Activated CD8-positive, alpha-beta memory T cell treated with anti-CD3 and anti-CD28 coated beads, Interleukin-2, amount 10 ng/mL, durations not matched to agents 7 days and 5 days (primary cell): ENCODE measurements at places on chromosomes 6 and 20. TPM values are rescaled to one million over a fixed set of nuclear protein-coding genes. Genes with fewer than 3 reads are reported as not detected.
A peak's percentile ranks its signal among the peaks of the same experiment; 100 is the strongest.

- peak; percentile 46 for DNase-seq
Measured at GRCh38 chr6:73704260-73704659, 8.3 kb downstream of the CD109 start.

DNA sequence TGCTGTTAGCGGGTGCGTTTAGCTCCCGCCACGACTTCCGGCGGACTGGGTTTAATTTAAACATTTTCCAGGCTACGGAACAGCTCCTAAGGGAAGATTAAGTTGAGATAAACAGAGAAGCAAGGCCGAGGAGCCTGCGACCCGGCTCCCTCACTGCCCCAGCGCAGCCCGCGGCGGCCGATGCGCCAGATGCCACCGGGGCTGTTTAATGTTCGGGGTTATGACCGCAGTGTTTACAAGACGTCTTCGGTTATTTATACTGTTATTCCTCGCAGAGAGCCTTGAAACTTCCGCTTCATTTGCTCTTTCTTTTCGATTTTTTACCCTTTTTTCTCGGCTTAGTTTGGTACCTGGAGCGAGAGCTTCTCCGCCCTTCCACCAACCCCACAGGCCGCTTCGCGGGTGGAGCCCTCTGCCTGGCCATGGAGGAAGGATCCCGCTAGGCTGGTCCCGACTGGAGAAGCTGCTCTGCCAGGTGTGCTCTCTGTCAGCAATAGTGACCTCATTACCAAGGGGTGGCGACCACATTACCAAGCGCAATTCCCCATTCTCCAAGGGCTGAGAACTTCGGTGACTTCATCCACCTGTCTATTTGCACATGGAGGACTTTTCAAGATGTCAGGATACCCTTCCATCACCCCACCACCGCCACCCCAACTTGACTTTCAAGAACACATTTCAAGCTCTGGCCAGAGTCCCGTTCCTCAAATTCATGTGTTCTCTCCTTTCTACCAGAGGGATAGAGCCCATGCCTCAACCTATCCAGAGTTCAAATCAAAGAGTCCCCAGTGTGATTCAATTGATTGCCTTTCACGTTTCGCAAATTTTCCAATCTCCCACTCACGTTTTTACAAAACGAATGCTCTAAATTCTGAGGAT is 4.1 kb downstream of the TCF21 start:
- DNase-seq = no peak

- no peak for DNase-seq
Measured at GRCh38 chr6:8645212-8645611, 209.9 kb upstream of the SLC35B3 start.

- no peak for DNase-seq
Measured at GRCh38 chr20:63082939-63083735, 76.4 kb upstream of the BHLHE23 start.

- DNase-seq = no peak
Measured at GRCh38 chr20:46330072-46330763, 21.9 kb upstream of the CDH22 start.

DNA sequence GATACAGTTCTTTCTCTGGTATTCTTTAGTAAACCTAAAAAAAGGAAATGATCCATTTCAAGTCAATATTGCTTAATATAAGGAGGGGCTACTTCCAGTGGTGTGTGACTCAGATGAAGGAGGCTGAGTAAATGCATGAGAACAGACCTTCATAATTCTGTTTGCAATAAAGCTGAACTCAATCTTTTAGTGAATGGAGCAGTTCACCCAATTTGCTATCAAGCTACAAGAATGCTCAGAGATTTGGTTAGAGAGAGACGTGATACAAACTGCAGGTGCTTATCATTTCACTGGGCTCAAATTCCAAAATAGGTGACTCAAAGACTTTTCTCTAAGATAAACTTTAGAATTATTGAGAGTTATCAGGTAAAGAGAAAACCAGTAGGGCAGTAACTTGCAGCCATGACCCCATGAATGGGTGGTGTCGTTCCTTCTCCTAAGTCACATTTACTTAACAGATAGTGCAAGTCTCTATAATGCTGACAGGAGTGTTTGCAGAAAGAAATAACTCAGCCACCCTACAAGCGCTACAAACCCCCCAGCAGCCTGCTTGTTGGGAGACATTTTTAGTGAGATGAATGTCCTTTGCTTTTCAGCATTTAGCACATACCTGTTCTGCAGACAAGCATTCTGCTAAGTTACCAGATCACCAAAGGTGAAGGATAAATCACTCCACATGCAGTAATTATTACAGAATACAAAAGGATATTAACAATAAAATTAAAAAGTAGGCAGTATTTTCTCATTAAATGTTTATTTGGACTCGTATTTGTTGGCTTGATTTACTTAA is 16.4 kb upstream of the BLOC1S5 start:
- no peak for DNase-seq

DNA sequence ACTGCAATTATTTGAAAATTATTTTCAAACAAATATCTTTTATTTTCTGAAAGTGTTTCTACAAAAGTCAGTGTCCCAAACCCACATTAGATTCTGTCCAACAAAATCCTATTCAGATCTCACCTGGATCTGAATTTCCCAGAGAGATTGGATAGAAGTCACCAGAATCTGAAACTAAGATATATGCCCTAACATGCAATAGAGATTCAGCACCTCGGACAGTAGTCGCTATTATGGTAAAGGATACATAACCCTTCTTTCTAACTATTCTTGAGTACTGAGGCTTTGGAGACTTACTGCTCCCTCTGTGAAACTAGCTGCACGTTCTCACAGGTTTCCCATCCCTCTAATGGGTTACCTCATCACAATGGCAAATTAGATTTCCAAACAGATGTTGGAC is 151.4 kb downstream of the ID4 start:
- no peak for DNase-seq

DNA sequence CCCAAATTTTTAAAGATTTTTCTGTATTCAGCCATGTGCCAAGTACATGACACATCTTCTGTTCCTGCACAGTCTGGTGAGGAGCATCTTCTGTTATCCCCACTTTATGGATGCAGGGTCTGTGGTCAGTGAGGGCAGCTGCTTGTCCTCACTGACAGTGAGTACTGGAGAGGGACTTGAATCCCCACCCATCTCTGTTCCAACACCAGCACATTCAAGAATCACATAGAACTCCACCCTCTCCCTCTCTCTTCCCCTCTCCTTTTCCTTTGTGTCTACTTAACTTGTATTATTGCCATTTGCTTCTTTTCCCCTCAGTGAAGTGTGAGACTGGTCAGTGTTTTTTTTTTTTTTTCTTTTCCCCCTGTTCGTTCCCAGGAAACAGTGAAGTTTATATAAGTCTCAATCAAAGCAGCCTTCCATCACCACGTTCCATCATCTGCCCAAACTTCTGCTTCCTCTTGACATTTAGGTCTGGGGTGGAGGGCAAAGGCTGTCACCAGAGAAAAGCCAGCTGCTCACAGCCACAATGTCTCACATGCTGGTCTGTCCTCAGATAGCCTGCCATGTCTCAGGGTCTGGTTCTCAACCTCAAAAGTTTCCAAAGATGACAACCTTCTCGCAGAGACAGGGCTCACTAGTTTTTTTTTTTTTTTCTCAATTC is 110.0 kb upstream of the SSTR4 start:
- no peak for DNase-seq

- no peak for DNase-seq
Measured at GRCh38 chr6:70186461-70186860, 116.4 kb downstream of the COL9A1 start.

DNA sequence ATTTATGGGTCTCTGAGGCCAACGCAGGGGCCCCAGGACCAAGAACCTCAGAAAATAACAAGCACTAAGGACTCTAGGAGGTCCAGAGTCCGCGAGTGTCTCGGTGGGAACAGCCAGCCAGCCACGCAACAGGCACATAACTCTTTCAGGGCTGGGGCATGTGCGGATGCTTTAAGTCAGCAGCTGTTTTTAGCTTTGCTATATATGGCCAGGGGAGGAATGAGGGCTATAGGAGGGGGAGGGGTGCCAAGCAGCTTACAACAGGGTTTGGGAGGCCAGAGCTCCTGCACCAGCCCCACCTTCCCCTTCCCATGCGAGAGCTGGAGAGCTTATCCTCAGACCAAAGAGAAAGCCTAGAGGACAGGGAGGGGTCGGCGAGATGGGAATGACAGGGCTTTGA is 6.2 kb downstream of the JPH2 start:
- DNase-seq = no peak

GRCh38 chr6:113178349-113178748 is 678.8 kb upstream of the MARCKS start:
- DNase-seq = no peak

DNA sequence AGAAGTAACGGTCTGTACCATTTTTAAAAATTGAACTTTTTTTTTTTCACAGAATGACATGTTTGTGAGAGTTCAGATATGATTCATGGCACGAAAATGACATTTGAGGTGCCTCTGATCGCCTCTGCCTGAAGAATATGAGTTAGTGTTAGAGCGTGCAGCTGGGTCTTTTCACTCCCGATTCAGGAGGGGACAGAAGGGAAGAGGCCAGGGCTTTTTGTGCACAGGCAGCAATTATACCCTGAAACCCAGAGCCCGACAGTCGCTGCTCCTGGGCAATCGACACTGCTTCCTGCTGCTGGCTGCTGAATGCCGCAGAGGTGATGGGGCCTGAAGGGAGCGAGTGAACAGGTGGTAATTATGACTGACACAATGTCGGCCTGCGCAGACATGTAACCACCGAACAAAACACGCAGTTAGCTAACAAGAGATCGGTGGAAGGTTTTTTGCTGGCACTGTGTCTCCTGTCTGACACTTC is 652.0 kb upstream of the NOX3 start:
- no peak for DNase-seq

DNA sequence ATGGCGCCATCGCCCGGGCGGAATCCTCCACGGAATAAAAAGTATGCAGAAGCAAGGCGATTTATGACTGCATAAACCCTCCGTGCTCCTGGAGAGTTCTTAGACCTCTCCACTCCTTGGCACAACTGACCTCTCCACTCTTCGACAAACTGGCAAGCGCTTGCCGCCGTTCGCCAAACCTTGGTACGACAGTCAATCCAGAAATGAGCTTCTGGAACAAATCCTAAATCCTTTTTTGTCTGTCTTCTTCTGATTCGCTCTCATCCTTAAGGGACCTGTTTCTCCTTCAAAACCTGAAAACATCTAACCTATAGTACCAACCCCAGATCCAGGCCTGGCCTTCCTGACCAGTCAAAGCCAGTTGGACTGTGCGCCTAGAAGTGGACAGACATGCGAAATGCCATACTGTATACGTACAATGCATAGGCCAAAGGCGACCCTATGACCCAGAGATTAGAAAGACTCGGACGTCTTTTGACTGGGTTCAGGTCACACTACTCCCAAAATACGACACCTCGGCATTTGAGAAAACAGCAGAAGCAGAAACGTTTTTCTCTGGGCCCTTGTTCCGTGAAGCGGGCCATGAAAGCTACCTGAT is 59.4 kb downstream of the TRIM27 start:
- no peak for DNase-seq

DNA sequence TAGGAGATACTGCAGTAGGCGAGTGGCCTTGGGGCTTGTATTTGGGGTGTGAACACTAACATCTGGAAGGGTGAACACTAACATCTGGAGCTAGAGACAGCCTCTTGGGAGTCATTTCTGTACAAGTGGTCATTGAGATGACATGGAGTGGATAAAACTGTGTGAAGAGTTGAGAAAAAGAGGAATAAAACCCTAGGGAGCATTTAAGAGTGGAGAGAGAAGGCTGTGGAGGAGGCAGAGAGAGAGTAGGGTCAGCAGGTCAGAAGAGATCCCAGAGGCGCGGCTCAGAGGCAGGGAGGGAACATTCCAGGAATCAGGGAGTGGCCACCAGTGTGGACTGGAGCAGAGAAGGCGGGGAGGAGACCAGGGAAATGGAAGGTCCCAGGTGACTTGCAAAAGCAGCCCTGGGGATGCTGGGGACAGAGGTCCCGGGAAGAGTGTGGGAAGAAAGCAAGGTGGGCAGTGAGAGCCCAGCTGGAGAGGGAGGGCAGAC is 202.0 kb upstream of the RNF24 start:
- DNase-seq = no peak

- no peak for DNase-seq
Measured at GRCh38 chr6:167442796-167443680, 118.2 kb downstream of the TTLL2 start.

DNA sequence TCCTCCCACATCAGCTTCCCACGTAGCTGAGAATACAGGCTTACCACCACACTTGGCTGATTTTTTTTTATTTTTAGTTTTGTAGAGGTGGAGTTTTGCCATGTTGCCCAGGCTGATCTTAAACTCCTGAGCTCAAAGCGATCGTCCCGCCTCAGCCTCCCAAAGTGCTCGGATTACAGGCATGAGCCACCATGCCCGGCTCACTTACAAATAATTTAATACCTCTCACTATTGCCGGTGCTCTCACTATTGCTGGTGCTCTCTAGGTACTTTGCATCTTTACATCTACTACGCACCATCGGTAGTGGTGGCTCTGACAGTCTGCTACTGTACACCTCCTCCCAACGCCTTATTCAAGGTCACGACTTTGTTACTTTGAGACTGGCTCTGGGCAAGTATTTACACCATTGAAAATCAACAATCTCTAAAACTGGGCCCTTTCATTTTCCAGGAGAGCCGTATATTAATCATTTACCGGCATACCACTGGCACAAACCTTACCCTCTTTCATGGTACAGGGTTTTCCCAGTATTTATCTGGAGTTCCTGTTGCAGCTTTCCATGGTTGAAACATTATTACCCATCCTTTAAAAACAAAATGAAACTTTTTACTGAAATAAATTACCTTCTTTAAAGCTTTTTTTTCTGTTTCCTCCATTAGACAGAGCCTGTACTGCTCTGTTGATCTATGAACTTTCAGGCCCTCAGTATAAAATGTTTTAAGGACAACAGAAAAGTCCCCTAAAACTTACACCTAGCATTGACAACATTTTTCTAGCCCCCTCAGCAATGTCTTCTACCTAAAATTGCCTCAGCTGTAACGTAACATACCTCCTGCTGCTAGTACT is 259.6 kb upstream of the PLCB4 start:
- no peak for DNase-seq

- DNase-seq = peak; percentile 66
Measured at GRCh38 chr6:2875359-2876191, 27.5 kb downstream of the SERPINB9 start.

- DNase-seq = no peak
Measured at GRCh38 chr6:20599302-20600051, 65.2 kb downstream of the CDKAL1 start.

- no peak for DNase-seq
Measured at GRCh38 chr20:62581308-62581707, 61.0 kb upstream of the SLCO4A1 start.

- DNase-seq = no peak
Measured at GRCh38 chr20:9409981-9410380, 104.4 kb upstream of the LAMP5 start.

- DNase-seq = no peak
Measured at GRCh38 chr6:161631676-161632194, 357.9 kb upstream of the AGPAT4 start.

Gene LY6G6F
- not detected for total RNA-seq

Gene TCP11
- total RNA-seq = not detected

Gene MOG
- total RNA-seq = not detected

Gene DDRGK1
- 63.7 TPM for total RNA-seq

Gene ME1
- total RNA-seq = 0.14 TPM

Gene HTR1E
- not detected for total RNA-seq
